Cerebellar nuclear complex (tissue), 1 donor: ENCODE measurements at places on chromosomes 7 and 10.

- no peak for DNase-seq
Observed at GRCh38 chr7:141522657-141523342, 28.4 kb upstream of the AGK start.

GRCh38 chr7:123397746-123398338 is 136.6 kb downstream of the IQUB start:
- DNase-seq: no peak

- DNase-seq: no peak
Observed at GRCh38 chr10:102375867-102376266, 19.6 kb upstream of the NFKB2 start.

GRCh38 chr10:44398747-44399658 is 14.1 kb upstream of the CXCL12 start:
- no peak for DNase-seq

- no peak for DNase-seq
Observed at GRCh38 chr10:79310200-79310865, 36.9 kb upstream of the PPIF start.

GRCh38 chr7:26664735-26665416 is 199.5 kb downstream of the SKAP2 start:
- no peak for DNase-seq

DNA sequence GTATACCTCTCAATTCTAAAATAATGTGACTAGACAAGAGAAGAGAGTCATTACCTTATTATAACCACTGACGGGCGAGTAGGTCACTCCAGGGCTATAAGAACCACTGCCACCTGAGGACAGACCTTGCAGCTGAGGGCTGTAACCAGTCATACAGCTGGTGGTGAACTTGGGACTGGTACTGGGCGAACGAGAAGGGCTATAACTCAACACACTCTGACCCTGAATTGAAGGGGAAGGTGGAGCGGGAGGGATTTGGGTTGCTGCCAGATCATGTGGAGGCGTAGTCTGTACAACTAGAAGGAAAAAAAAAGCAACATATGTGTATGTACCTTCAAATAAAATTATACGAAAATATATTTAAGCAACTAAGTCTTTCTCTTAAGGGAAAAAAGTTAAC is 3.4 kb downstream of the TMEM209 start:
- DNase-seq: no peak

GRCh38 chr7:134729895-134730294 is 49.5 kb upstream of the CALD1 start:
- no peak for DNase-seq

DNA sequence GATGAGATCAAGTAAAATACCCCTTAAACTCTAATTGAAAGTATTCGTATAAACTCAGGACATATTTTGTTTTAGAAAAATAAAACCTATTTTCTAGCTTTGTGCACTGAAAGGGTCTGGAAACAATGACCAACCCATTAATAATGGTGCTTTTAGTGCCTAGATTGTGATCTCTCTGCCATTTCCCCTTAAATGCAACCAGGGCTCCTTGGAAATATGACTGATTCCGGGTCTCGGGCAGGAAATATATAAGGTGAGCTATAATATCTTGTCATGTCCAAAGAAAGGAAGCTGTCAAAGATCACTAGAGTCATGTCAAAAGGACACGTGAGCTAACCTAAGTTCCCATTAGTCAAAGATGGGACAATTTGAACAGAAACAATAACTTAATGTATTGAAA is 12.4 kb upstream of the ADAM12 start:
- no peak for DNase-seq

GRCh38 chr10:24652381-24652957 is 71.2 kb downstream of the ARHGAP21 start:
- no peak for DNase-seq

- DNase-seq: no peak
Observed at GRCh38 chr7:37505750-37506353, 57.2 kb upstream of the ELMO1 start.

- DNase-seq: no peak
Observed at GRCh38 chr10:24556750-24557742, 166.6 kb downstream of the ARHGAP21 start.

DNA sequence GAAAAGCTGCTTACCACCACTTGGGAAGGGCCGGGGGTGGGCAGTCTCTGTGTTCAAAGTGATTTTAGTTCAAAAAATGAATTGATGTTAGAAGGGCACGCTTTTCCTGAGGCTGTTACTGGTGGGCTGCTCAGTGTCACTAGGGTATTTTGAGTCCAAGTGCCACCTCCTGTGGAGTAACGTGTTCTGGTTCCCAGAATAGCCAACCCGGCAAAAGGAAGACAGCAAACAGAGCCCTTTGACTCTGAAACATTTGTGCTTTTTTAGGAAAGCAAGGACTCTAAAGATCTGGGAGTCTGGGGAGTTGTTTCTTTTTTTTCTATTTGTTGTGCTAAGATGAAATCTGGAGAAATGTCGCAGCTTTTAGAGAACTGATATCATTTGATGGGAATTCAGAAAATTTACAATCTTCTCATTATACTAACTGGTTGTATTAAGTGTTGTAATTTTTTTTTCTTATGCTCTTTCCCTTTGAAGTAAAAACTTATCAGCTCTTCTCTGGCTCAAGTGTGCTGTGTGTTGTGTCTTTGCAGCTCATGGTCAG is 66.2 kb downstream of the MKX start:
- no peak for DNase-seq

- no peak for DNase-seq
Observed at GRCh38 chr7:126529833-126530232, 722.9 kb downstream of the GRM8 start.

DNA sequence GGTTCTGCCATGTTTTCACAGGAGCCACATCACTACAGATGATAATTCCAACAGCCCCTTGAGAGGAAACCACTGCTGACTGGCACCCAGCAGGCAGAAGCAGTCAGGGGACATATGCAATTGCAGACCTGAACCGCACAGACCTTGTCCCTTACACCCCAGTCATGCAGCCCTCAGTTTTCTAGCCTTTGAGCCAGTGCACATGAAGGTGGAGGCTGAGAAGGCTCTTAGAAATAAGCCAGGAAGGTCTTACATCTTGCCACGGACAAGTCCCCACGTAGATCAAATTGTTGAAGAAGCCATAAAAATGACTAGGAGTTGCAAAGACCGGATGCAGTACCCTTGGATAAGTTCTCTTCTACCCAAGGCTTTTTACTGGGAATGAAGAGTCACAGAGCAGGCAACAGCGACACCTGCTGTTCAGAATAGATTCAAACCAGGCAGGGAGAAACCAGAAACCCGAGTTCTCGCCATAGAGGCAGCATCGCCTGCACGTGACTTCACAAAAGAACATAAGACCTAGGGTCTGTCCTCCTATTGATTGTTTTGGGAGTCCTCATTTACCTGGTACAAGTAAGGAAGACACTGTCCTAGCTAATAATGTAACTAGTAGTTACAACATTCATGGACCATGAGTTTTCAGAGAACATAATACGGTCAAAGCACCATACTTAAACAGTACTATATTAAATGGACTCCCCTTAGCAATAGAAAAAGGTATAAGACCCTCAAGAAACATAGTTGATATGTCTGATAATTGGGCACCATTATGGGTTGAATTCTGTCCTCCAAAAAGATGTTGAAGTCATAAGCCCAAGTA is 11.1 kb downstream of the STEAP1B start:
- DNase-seq: no peak

- no peak for DNase-seq
Observed at GRCh38 chr10:73585327-73585726, 5.8 kb downstream of the USP54 start.

DNA sequence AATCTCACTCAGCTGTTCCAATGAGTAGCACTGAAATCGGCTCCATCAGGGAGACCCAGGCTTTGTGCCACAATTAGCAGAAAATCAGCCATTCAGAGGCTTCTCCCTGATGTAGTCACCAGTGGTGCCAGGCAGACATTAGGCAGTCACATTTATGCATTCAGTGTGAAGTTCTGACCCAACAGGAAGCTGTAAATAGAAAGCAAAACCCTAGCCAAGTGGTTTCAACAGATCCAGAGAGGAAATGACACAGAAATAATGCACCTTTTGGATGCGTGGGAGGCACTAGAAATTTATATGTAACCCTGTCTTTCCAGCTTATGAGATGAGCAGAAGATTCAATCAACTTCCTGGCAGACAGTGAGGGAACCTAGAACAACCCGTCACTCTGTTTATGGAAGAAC is 186.4 kb downstream of the PDE1C start:
- no peak for DNase-seq

GRCh38 chr10:97095701-97096260 is 90.0 kb downstream of the SLIT1 start:
- DNase-seq: no peak

DNA sequence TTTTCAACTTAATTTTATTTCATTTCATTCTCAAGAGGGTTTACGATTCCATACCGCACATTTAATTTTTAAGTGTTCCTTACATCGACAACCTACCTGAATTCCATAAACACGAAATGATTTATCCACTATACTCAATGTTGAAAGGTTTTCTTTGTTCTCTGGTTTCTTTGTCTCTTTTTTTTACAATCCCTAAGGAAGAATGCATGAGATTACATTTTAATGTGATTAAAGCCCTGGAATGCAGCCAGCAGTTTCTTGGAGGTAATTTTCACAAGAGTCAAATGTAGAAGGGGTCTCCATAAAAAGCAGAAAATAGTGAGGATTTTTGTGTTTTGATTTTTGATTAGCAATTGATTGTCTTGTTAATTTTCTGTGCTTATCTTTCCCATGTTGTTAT is 59.2 kb upstream of the ADCY1 start:
- DNase-seq: no peak

DNA sequence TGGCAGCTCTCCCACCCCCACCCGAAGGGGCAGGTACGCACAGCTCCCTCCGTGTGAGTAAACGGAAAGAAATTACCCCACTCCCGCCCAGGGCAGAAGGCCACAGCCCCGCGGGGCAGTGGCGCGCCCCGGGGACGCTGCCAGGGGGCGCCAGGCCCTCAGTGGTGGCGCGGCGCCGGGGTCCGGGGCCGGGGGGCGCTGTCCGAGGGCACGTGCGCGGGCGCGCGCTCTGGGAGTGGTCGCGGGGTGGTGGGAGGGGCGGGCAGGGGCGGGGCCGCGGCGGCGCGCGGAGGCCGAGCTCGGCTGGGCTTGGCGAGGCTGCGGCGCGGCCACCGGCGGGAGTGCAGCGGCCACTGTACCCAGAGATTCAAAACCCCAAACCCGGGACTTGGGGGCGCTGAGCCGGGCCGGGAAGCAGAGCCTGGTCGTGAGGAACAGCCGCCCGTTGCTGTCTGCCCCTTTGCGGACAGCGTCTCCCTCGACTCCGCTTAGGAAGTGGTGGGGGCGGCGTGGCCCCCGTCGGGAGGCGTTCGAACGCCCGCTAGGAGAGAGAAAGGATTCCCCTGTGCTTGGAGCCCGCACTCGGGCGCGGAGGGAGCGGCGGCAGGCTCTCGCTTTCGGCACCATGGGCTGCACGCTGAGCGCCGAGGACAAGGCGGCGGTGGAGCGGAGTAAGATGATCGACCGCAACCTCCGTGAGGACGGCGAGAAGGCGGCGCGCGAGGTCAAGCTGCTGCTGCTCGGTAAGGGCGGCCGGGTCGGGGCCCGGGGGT is at the start of gene GNAI1:
Gene GNAI1, plus strand, starts transcription at position 296 of the 773 bp plus-strand sequence. Its CDS starts 330 bp downstream, at position 626.
- no peak for DNase-seq

- DNase-seq: no peak
Observed at GRCh38 chr7:94579470-94579869, 69.9 kb downstream of the CASD1 start.

DNA sequence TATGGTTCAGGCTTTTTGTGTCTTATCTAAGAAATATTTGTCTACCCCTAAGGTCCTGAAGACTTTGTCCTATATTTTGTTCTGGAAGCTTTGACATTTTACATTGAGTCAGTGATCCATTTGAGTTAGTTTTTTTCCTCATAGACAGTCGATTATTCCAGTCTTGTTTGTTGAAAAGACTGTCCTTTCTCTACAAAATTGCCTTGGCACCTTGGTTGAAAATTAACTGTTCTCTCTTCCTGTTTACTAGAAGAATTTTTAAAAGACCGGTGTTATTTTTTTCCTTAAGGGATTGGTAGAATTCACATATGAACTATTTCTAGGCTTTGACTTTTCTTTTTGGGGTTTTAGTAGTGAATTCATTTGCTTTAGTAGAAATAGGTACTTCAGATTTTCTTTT is 12.0 kb downstream of the PLEKHA1 start:
- no peak for DNase-seq

DNA sequence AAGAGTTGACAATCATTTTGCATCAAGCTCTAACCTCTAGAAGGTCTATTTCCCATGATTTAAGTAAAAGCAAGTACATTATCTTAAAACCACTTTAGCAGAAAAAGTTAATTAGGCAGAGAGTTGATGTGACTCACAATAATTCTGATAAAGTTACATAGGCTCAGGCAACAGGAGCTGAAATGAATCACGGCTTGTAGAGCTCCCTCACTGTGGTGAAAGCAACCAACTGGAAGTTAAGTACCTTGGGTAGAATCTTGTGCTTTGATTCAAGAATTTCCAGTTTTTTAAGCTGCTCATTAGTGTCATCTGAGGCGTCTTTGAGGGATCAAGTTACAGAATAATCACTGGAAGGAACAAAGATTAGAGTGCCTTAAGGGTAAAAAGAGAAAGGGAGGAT is 68.9 kb upstream of the NFE2L3 start:
- DNase-seq: no peak

DNA sequence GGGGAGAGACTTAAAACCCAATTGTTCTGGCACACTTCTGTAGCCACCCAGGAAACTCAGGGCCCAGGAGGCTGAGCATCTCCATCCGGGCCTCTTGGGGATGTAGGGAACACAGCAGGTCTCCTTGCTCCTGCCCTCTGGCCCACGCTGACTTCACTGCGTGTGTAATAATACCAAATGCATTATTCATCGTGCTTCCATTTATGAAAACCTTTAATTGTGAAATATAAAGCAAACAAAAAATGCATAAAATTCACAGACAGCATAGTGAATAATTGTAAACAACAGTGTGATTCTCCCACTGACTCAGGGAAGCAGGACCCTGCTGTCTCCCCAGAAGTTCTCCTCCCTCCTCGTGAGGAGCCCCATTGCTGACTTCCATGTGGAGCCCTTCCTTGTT is 70.3 kb upstream of the SHH start:
- DNase-seq: no peak

- DNase-seq: no peak
Observed at GRCh38 chr10:75640381-75640780, 209.0 kb downstream of the LRMDA start.

- DNase-seq: no peak
Observed at GRCh38 chr10:126214021-126214420, 174.3 kb downstream of the ADAM12 start.

DNA sequence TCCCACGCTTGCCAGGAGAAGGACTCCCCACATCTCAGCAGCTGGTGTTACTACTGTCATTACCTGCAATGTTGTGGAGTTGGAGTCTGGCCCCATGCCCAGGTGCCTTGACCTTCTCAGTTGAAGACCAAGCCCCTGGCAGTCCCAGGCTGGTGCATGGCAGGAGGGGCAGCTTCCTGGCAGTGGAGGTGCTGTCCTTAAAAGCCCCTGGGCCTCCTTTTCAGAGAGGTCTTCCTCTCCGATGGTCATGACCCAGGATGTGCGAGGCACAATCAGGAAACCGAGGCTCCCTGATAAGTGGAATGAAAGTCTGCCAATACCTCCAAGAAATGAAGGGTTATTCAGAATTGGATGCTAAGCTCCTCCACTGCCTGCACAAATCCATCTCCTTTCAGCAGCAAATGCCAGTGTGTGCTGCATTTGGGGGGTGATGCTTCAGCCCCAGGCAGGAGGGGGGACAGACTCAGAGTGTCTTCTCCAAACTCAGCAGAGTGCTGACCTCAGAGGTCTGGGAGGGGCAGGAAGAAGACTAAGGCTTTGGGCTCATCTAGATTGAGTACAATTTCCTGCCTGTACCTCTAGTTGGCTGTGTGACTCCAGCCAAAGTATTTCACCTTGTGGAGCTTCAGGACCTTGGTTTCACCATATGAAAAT is 97.0 kb upstream of the DDC start:
- no peak for DNase-seq

GRCh38 chr7:121123032-121123431 is 134.5 kb downstream of the CPED1 start:
- no peak for DNase-seq
